ENCODE measurements at places on chromosomes 6 and 20. TPM values are rescaled to one million over a fixed set of nuclear protein-coding genes. Genes with fewer than 3 reads are reported as not detected.

DNA sequence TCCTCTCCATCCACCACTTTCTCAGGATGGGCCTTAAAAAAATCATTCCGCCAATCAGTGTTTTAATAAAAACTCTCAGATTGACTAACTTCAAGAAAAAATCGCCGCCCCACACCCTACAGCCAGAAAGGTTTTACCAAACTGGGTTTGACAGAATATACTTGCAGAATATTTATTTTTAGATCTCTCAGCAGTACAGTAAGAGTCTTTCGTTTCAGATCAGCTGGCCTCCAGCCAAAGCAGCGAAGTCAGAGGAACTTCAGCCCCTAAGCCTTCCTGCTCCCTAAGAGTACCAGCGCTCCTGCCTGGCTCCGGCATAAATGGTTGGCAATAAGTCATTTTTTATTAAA is 24.7 kb downstream of the TBC1D7 start:
- peak overlapping the region; percentile 65 for H3K27ac ChIP-seq
- no peak overlapping the region for H3K4me3 ChIP-seq
- H3K4me1 ChIP-seq, result no peaks in the 10 kb centered on the region
- peak; percentile 82 for DNase-seq
- no peaks in the 10 kb centered on the region for H3K27me3 ChIP-seq

DNA sequence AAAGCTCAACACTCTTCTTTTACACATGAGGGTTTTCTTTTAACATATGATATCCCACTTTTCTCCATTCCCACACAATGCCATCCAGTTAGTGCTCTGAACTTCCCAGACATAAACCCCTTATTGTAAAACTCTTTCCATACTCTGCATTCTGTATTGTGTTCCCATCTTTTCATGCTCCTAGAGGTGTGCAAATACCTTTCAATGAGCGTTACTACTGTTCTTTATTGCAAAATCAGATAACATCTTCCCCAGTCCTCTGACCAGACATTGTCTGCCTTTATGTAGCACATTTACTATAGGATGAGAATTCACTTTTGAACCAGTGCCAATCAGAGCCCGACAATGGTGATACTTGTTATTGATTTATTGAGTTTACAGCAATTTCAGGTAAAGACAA is 296.2 kb downstream of the GRIK2 start:
- no peaks in the 10 kb centered on the region for H3K27me3 ChIP-seq
- no peaks in the 10 kb centered on the region for H3K36me3 ChIP-seq
- H3K4me1 ChIP-seq, result no peaks in the 10 kb centered on the region
- no peak for DNase-seq
- H3K27ac ChIP-seq, result no peak overlapping the region

Gene LSM2
- 55.5 TPM for polyA plus RNA-seq

GRCh38 chr6:164337024-164337924 is 922.8 kb downstream of the QKI start:
- peak overlapping the region; percentile 48 for H3K4me3 ChIP-seq
- H3K36me3 ChIP-seq, result no peaks in the 10 kb centered on the region
- no peak overlapping the region for H3K27ac ChIP-seq
- peak; percentile 39 for DNase-seq
- H3K4me1 ChIP-seq, result no peaks in the 10 kb centered on the region

Gene GDAP1L1
- 2.7 TPM for polyA plus RNA-seq

- H3K4me3 ChIP-seq, result no peak overlapping the region
- H3K27me3 ChIP-seq, result no peaks in the 10 kb centered on the region
- no peaks in the 10 kb centered on the region for H3K4me1 ChIP-seq
- H3K27ac ChIP-seq, result no peak overlapping the region
- no peak for DNase-seq
- H3K36me3 ChIP-seq, result no peaks in the 10 kb centered on the region
Observed at GRCh38 chr6:12336121-12336971, 46.2 kb downstream of the EDN1 start.

Gene EYS
- 2.8 TPM for polyA plus RNA-seq

Gene SNAI1
- 4.0 TPM for polyA plus RNA-seq

Gene BAG2
- polyA plus RNA-seq, result 12.6 TPM

Gene EPPIN
- 251 TPM for polyA plus RNA-seq

DNA sequence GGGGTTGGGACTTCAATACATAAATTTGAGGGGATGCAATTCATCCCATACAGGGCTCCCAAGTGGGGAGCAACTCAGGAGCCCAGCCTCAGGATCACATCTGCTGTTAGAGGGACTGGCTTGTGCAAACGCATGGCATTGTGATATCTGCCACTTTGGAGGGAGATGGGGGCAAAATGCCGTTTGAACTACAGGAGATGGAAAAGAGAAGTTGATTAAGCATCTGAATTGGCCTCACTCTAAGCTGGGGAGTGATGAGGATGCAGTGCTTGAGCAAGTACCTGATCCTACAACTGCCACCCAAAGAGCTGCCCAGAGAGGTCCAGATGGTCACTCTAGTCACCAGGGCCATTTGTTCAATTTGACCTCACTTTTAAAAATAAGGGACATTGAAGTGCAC is 2.0 kb downstream of the LY86 start:
- no peaks in the 10 kb centered on the region for H3K36me3 ChIP-seq
- DNase-seq, result no peak
- no peaks in the 10 kb centered on the region for H3K27me3 ChIP-seq

Gene AVP
- not detected for polyA plus RNA-seq

GRCh38 chr20:59399426-59400099 is 99.2 kb downstream of the EDN3 start:
- no peak overlapping the region for H3K4me3 ChIP-seq
- no peak overlapping the region for H3K27ac ChIP-seq
- peaks cover 7% of the 10 kb centered on the region for H3K4me1 ChIP-seq
- no peak for DNase-seq

DNA sequence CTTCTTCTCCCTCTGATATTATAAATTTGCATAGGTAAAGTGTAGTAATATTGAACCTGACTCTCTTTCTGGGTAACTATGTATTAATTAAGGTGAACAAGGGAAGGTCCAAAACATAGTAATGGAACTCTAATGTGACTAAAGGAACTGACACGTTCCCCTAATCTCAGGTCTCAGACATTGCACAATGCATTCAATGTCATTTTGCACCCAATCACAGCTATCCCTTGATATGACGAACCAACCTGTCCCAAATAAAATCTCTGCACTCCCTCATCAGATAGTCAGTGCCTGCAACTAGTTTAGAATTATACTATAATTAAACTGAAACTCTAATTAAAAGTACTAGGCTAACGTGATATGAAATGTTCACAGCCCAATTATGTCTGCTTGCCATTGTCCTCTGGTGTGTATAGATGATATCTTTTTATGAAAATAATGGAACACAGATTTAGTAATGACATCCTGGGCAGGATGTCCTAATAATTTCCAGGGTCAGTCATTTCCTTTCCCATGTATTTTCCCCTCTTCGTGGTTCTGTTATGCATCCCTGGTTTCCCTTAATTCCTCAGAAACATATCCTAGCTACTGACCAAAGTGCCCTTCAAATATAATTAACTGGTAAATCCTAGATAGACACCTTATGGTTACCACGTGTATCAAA is 36.8 kb downstream of the PTPRK start:
- no peak overlapping the region for H3K4me3 ChIP-seq
- no peaks in the 10 kb centered on the region for H3K36me3 ChIP-seq
- H3K27ac ChIP-seq, result no peak overlapping the region
- no peaks in the 10 kb centered on the region for H3K4me1 ChIP-seq
- no peak for DNase-seq
- H3K27me3 ChIP-seq, result no peaks in the 10 kb centered on the region

Gene C6orf163
- polyA plus RNA-seq, result 10.1 TPM

GRCh38 chr6:2852514-2852855 is 10.8 kb upstream of the SERPINB1 start:
- H3K27ac ChIP-seq, result no peak overlapping the region
- H3K36me3 ChIP-seq, result no peaks in the 10 kb centered on the region
- H3K4me1 ChIP-seq, result peaks cover 32% of the 10 kb centered on the region
- H3K27me3 ChIP-seq, result no peaks in the 10 kb centered on the region
- no peak for DNase-seq

Gene CYB5R4
- 53.5 TPM for polyA plus RNA-seq

- H3K27ac ChIP-seq, result peak overlapping the region; percentile 84
- DNase-seq, result peak; percentile 67
- H3K27me3 ChIP-seq, result no peaks in the 10 kb centered on the region
- peaks cover 33% of the 10 kb centered on the region for H3K4me1 ChIP-seq
- H3K4me3 ChIP-seq, result no peak overlapping the region
Observed at GRCh38 chr6:109867970-109868358, 110.1 kb upstream of the GPR6 start.

GRCh38 chr20:12570371-12570770 is 438.4 kb upstream of the SPTLC3 start:
- peak; percentile 72 for DNase-seq
- no peaks in the 10 kb centered on the region for H3K36me3 ChIP-seq
- no peak overlapping the region for H3K27ac ChIP-seq
- H3K4me3 ChIP-seq, result no peak overlapping the region
- peaks cover 6% of the 10 kb centered on the region for H3K4me1 ChIP-seq

Gene CRISP2
- polyA plus RNA-seq, result 709 TPM

Gene POLH
- polyA plus RNA-seq, result 29.5 TPM

Gene BAK1
- 17.3 TPM for polyA plus RNA-seq

DNA sequence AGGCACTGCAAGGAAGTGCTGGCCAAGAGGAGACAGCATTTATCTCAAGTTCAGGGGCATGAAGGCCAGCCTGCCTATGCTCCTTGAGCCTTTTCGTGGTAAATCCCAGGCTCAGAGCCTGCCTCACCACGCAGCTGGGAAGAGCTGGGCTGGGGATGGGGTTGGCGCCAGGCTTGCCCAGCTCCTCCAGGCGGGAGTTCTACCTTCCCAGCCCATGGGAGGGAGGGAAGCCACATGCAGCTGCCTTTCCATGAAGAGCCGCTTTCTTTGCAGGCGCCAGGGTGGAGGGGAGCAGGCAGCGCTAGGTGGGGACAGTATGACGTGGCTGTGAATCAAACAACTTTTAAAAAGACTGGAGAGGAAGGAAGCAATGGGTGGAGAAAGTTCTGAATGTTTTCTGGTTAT is 19.5 kb upstream of the SIRT5 start:
- no peak overlapping the region for H3K27ac ChIP-seq
- peaks cover 8% of the 10 kb centered on the region for H3K4me1 ChIP-seq
- H3K4me3 ChIP-seq, result no peak overlapping the region
- H3K27me3 ChIP-seq, result no peaks in the 10 kb centered on the region

Gene CAGE1
- 7.2 TPM for polyA plus RNA-seq

Gene SYCP2
- 18.8 TPM for polyA plus RNA-seq

DNA sequence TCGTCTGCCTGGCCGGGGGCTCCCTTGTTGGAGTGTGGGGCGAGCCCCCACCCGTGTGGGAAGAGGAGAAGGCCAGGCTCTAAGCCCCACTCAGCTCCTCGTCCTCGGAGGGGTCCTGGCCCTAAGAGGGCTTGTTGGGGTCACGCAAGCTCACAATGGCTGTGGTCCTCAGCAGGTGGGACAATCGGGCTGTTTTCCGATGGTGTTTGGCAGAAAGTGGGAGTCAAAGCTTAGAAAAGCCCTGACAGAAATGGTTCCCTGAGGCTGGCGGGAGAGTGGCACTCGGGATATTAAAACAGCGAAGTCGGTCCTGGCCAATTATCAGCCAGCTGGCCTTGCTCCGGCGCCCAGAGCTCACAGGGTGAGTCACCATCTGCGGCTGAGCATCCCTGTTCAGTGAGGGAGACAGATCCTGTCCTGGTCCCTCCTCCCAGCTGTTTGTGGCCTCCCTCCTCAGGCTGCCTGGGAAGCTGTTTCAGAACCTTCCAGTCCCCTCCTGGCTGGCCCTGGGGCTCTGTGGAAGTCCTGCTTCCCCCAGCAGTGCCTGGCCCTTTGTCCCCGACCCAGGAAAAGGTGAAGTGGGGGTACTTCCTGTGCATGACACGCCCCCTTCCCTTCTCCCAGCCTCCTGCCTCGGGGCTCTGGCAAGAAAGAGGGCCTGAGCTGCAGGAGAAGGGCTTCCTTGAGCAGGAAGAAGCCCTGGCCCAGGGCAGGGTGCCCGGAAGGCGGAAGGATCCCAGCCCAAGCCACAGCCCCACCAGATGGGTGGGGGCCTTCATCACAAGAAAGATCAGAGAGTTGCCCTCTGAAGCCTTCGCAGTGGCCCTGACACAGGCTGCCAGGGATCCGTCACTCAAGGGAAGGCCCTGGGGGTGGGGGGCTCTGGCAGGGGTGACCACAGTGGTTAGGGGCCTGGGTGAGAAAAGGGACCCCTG is 53.6 kb upstream of the BHLHE23 start:
- H3K27ac ChIP-seq, result no peak overlapping the region
- H3K27me3 ChIP-seq, result no peaks in the 10 kb centered on the region
- H3K4me3 ChIP-seq, result no peak overlapping the region
- no peaks in the 10 kb centered on the region for H3K4me1 ChIP-seq
- DNase-seq, result no peak

DNA sequence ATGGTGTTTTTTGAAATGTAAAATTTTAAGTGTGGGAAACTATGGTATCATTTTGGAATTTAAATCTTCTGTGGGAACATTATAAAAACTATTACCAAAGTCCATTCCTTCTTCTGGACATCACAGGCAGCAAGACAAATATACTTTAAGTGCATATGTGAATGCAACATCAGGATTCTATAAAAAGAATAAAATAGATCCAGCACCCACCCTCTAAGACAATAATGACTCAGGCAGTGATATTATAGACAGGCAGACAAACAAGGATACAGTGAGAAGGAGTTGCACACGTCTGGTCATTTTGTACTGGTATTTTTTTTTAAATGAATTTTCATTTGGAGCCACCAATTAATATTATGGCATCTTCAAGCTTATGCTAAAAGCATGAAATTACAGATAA is 21.1 kb upstream of the NEDD9 start:
- H3K4me1 ChIP-seq, result peaks cover 42% of the 10 kb centered on the region
- H3K4me3 ChIP-seq, result no peak overlapping the region
- no peaks in the 10 kb centered on the region for H3K36me3 ChIP-seq
- no peak overlapping the region for H3K27ac ChIP-seq
- H3K27me3 ChIP-seq, result no peaks in the 10 kb centered on the region
- no peak for DNase-seq

- no peak overlapping the region for H3K27ac ChIP-seq
- H3K4me1 ChIP-seq, result no peaks in the 10 kb centered on the region
- H3K27me3 ChIP-seq, result no peaks in the 10 kb centered on the region
- DNase-seq, result no peak
- no peaks in the 10 kb centered on the region for H3K36me3 ChIP-seq
- no peak overlapping the region for H3K4me3 ChIP-seq
Observed at GRCh38 chr6:150033207-150033771, 8.0 kb upstream of the RAET1L start.

GRCh38 chr6:43907789-43908472 is 137.9 kb downstream of the VEGFA start:
- no peaks in the 10 kb centered on the region for H3K36me3 ChIP-seq
- no peaks in the 10 kb centered on the region for H3K4me1 ChIP-seq
- no peak overlapping the region for H3K4me3 ChIP-seq
- no peak overlapping the region for H3K27ac ChIP-seq

- no peaks in the 10 kb centered on the region for H3K4me1 ChIP-seq
- no peak overlapping the region for H3K27ac ChIP-seq
- H3K36me3 ChIP-seq, result no peaks in the 10 kb centered on the region
Observed at GRCh38 chr6:170032706-170033309, 258.1 kb downstream of the DLL1 start.

GRCh38 chr6:89689732-89690131 is 51.2 kb upstream of the LYRM2 start:
- no peak overlapping the region for H3K4me3 ChIP-seq
- H3K27ac ChIP-seq, result peak overlapping the region; percentile 72
- no peaks in the 10 kb centered on the region for H3K27me3 ChIP-seq
- peaks cover 14% of the 10 kb centered on the region for H3K4me1 ChIP-seq

Measured in testis (tissue), 5 donors.